GM12891 (cell line): ENCODE measurements at places on chromosomes 2 and 18.

DNA sequence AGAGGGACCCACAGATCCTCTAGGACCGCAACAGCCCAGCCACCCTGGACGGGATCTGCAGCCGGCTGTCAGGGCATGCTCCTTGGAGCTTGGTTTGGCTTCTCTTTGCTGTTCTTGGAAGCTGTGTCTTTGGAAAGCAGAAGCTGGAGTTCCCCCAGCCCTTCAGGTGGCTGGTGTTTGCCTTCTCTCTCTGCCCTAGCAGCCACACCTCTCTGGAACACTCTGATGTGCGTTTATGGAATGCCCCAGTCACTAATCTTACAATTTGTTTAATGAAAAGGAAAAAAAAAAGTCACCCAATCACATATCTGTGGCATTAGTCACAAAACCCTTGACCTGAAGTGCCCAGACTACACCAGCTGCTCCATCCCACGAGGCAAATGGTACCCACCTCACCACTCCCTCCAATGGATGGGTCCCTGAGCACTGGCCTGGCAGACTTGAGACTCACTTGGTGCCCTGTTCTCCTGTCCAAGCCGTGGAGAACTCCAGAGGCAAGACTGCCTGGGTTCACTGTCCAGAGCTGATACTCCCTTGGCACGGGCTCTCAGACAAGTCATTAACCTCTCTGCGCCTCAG, 70.2 kb upstream of the DAPL1 start:
- DNase-seq, result no peak

DNA sequence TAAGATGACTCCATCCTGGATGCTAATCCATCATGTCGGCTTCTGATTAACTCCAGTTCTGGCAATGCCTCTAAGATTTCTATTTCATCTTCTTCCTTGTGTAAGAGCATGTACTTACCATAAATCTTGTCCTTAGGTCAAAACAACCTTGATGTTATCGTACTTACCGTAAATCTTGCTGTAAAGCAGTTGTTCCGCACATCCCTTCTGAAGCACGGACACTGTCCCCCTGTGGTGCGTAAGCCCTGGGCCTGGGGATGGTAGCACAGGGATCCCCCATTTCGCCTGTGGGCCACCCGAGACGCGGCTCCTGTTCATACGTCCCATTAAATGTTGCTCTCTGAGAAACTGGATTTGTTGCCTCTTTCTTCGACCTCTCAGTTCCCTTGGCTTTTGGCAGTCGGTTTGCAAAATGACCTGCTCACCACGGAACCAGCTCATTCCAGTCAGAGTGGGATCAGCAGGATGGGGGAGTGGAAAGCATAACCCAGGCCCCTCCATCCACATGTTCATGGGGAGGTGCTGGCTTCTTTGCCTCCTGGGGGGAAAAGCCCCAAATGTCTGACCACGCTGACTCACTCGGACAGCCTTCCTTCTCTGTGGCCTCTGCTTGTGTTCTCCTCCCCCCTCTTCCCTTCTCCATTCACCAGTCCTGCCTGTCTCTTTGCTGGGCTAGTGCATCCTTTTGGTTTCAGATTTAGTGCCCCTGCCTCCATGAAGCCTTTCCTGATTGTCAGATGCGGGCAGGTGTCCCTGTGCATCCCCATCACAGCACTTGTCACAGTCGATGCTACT, 49.9 kb downstream of the RAB31 start:
- no peak for DNase-seq

- DNase-seq, result no peak
These were observed 869.1 kb downstream of the CNTNAP5 start for GRCh38 chr2:124894199-124894598.

GRCh38 chr2:2031101-2031500, 286.8 kb upstream of the PXDN start:
- no peak for DNase-seq

- DNase-seq, result no peak
These were observed 252.4 kb downstream of the NDUFA10 start for GRCh38 chr2:239772721-239773120.
